ENCODE measurements at places on chromosomes 7 and 10.

DNA sequence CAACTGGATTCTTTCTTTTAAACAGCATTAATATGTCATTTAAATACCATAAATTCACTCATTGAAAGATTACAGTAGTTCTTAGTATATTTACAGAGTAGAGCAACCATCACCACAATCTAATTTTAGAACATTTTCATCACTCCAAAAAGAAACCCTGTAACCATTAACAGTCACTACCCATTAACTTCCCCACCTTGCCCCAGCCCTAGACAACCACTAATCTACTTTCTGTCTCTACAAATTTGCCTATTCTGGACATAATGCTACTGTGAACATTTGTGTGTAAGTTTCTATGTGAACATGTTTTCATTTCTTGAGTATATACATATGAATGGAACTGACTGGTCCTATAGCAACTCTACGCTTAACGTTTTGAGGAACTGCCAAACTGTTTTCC is 42.4 kb downstream of the P4HA1 start:
- DNase-seq, result no peak

- peak; percentile 13 for DNase-seq
These were observed 25.6 kb downstream of the TMEM196 start for GRCh38 chr7:19747740-19748339.

- DNase-seq, result no peak
These were observed 233.8 kb downstream of the SORCS1 start for GRCh38 chr10:106930751-106931150.

DNA sequence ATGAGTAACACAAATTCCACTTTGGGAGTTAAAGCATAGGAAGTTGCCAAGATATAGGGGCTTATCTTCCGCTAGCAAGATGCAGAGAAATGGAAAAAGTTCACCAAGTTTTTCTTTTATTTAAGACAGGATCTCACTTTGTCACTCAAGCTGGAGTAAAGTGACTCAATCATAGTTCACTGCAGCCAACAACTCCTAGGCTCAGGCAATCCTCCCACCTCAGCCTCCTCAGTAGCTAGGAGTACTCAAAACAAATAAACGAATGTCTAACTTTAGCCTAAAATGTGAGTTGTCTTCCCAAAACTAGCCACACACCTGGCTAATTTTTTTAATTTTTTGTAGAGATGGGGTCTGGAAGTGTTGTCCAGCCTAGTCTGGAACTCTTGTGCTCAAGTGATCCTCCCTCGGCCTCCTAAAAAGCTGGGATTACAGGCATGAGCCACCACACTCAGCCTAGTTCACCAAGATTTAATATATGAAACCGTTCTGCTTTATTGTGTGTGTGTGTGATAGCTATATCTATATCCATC is 9.9 kb downstream of the VIM start:
- DNase-seq, result no peak

GRCh38 chr7:155813546-155814315 is 1.5 kb upstream of the SHH start:
- DNase-seq, result no peak

DNA sequence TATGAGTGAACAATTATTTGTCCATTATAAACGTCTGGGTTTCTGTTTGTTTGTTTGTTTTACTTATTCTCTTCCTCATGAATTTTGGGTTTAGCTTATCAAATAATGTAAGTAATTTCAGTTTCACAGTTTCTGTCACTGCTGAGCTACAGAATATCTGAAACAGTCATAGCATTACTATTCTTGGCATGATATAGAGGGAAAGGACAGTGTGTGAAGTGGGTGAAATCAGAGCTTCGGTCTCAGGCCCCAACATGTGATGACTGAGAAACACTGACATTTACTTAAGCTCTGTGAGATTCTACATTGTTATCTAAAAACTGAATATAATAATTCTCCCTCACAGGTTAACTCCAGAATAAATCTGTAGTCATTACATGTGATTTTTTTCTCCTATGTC is 8.8 kb upstream of the OR6V1 start:
- DNase-seq, result no peak
